ENCODE measurements at places on chromosomes 16 and 17. TPM values are rescaled to one million over a fixed set of nuclear protein-coding genes. Genes with fewer than 3 reads are reported as not detected.

GRCh38 chr16:87180069-87180468 lies 137.1 kb downstream of the C16orf95 start:
- DNase-seq: no peak

GRCh38 chr17:28711723-28712031 lies at the start of gene PROCA1:
PROCA1 (minus strand) TSS chr17:28711888; CDS start chr17:28711660, 228 bp downstream.
- DNase-seq: no peak

DNA sequence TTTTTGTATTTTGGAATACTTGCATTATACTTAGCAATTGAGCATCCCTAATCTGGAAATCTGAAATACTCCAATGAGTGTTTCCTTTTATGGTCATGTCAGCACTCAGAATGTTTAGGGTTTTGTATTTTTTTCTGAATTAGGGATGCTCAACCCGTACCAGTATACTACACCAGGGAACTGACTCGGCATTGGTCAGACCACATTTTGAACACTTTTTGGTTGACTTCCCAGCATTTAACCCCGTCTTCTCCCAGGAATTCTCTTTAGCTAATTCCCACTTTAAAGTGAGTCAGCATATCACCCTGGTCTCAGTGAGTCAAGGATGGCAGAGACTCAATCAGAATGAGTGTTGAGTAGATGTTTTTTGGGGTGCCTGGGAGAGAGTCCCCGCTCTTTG lies 177.9 kb downstream of the SPECC1 start:
- DNase-seq: no peak

Gene GINS2
- 20.5 TPM for polyA plus RNA-seq

GRCh38 chr17:54980375-54980774 lies 11.8 kb downstream of the STXBP4 start:
- no peak for DNase-seq

- no peak for DNase-seq
Observed at GRCh38 chr17:42531455-42532354, 4.3 kb upstream of the NAGLU start.

DNA sequence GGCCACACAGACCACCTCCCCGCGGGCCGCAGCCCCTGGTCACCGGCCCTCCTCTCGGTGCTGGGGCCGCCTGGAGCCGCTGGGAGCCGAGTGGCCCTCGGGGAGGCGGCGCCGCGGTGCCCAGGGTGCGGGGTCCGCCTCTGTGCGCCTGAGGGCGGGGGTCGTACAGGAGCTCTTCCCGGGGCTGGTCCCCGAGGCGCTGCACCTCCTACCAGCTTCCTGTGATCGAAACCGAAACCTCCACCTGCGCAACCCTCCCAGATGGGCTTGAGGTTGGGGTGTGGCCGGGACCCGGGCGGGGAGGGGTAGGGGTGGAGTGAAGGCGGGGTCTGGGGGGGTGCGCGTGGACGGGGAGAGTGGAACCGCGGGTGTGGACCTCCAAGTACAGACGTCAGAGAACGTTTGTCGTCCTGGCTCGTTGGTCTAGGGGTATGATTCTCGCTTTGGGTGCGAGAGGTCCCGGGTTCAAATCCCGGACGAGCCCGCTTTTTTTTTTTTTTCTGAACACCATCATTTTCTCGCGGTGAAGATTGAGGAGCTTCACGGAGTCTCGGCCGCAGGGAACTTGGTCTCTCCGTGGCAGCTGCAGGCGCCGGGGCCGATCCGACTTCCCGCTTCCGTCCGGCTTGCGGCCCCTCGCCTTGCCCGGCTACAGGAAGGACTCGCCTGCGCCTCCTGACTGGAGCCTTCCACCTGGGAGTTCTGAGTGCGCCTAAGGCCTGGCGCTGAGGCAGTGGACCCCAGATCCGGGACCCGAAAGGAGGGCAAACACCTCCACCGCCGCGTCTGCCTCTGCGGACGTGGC lies 23.9 kb downstream of the ZNF213 start:
- DNase-seq: no peak

DNA sequence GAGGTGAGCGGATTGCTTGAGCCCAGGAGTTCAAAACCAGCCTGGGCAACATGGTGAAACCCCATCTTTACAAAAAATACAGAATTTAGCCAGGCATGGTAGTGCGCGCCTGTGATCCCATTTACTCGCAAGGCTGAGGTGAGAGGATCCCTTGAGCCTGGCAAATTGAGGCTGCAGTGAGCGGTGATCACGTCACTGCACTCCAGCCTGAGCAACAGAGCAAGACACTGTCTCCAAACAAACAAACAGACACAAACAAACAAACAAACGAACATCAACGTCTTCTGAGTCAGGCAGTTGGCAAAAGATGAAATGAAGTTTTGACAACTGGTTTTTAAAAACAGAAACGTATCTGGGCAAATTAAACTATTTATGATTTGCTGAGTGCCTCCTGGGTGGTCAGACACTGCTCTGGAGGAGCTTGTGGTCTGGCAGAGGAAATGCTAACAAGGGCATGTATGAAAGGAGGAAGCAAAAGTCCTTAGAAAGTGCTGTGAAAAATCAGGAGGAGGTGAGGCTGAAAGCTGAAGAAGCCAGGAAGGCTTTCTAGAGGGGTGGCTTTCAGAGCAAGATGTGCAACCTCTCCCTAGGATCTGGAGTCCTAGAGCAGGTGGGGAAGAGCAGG lies 10.2 kb upstream of the KRT20 start:
- no peak for DNase-seq

GRCh38 chr16:81752225-81752875 lies 26.7 kb upstream of the PLCG2 start:
- DNase-seq: no peak

Gene C1QTNF8
- 0.05 TPM for polyA plus RNA-seq

Gene WNK4
- polyA plus RNA-seq: 12.2 TPM

GRCh38 chr16:2468725-2469398 lies 2.2 kb upstream of the NTN3 start:
- no peak for DNase-seq

Gene GPR142
- 0.13 TPM for polyA plus RNA-seq

- no peak for DNase-seq
Observed at GRCh38 chr16:69106491-69107315, 1.2 kb downstream of the HAS3 start.

DNA sequence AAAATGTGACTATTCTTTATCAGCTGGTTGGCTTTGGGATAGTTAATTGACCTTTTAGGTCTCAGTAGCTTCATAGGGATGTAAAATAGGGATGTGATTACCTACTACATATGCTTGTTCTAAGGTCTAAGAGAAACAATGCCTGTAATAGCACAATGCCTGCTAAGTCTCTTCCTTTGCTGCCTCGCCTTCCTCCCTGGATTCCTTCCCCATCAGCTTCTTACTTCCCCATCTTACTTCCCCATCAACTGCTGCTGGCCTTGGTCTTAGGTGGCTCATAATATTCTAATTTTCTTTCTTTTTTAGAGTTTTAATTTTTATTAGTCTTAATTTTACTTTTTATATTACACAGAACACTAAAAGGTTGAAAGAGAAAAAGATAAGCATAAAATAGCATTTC lies 59.2 kb upstream of the GOT2 start:
- DNase-seq: no peak

Gene RNF227
- polyA plus RNA-seq: 5.7 TPM

Gene SLC12A3
- polyA plus RNA-seq: 36.4 TPM

DNA sequence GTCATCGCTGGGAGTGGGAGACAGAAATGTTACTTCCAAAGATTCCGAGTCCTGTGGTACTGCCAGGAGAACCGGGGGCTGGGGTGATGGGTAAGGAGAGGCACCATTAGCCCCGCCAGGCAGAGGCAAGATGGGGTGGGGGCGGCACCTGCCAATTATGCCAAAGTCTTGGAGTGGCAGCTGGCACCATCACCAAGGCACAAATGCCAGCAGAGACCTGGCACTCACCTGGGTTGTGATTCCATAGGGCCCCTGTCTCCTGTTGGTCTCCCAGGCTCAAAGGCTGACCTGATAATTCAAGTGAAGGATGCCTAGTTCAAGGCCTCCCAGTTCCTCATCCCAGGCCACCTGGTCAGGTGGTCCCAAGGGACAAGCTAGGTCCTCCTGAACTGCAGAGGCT lies 7.6 kb downstream of the NXPH3 start:
- no peak for DNase-seq

DNA sequence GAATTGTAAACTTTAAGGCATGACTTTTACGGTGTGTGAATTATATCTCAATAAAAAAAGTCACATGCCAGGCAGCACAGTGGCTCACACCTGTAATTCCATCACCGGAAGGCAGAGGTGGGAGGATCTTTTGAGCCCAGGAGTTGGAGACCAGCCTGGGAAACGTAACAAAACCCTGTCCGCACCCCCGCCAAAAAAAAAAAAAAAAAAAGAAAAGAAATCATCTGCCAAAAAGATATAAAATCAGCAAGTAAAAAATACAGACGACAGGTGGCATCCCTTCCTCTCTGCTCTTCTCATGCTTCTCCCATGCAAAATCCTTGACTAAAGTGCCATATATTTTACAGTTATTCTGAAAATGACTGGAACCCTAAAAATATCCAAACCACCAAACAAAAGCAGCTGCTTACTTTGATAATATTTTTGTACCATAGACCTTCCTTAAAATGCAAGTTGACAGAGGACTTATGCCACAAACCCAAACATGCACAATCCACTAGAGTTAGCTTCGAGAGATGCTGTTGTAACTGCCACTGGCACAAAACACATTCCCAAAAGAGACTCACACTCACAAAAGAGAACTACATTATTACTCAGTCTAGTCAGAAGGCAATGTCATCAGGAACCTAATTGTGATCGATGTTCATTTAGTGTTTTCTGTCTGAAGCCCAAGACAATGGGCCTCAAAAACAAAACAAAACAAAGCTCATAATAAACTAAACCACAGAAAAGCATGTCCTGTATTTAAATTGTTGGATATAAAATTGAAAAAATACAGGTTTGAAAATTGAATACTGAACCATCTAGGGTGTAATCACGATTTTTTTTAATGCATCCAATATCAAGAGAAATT lies 2.4 kb downstream of the CRLF3 start:
- no peak for DNase-seq

Gene KRT32
- polyA plus RNA-seq: not detected

DNA sequence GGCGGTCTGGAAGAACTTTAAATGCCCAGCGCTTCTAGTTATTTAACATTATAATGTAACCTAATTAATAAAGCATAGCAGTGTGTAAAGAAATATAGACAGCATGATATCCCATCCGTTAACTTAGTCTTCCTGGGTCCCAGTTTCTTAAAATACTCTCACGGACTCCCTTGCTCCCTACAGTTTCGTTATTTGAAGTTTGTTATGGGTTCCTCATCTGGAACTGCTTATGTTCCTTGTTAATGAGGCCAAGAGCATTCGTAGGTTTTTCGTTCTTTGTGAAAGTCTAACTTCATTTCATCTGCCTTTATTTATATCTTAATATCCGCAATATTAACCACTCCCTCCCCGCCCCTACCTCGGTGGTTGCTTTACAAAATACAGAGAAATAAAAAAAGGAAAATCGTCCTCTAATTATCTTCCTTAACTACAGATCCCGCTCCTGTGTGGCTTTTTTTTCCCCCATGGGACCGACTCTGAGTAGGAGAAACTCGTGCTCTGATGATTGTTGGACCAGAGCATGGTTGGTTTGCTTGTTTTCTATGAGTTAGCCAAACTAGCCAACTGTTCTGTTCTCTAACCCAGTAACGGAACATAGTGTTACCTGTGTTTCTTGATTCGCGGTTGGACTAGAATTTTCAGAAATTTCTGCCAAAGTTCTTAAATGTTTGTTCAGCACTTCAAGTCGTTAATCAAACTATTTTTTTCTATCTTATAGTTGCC lies 863 bp downstream of the ADPRM start:
- DNase-seq: no peak

- no peak for DNase-seq
Observed at GRCh38 chr16:72162105-72162692, 9.8 kb downstream of the PMFBP1 start.

- no peak for DNase-seq
Observed at GRCh38 chr17:38465391-38466345, 37.4 kb downstream of the ARHGAP23 start.

Gene KAT7
- polyA plus RNA-seq: 58.2 TPM

Gene MPP2
- 5.7 TPM for polyA plus RNA-seq

Gene TEX14
- polyA plus RNA-seq: 0.49 TPM

DNA sequence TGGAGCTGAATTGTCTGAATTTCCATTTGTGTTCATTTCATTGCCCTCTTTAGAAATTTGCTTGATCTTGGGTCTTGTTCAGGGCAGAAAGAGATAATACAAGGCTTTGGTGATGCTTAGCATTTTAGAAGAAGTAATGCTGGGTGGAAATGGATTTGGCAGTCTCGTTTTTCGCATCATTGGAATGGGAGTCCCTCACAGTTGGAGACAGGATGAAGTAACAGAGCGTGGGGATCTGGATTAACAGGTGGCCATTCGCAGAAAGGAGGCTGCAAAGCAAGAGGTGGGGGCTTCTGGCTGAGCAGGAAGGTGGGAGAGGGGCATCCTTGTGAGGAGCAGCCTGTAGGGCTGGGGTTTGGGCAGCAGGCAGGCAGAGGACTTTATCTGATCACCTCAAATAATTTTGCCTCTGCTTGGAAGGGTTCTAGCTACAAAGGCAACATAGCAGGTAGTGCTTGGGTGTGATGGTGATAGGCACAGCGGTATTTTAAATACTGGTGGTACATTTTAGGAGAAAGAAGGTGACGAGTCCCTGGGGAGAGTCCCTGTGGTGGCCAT lies 17.0 kb downstream of the KSR1 start:
- no peak for DNase-seq

GRCh38 chr16:89174877-89175276 lies 3.3 kb downstream of the CDH15 start:
- no peak for DNase-seq

- no peak for DNase-seq
Observed at GRCh38 chr17:81097943-81098308, 63.0 kb downstream of the BAIAP2 start.

Gene RARA
- 39.1 TPM for polyA plus RNA-seq

Gene ITGAD
- 0.27 TPM for polyA plus RNA-seq

- no peak for DNase-seq
Observed at GRCh38 chr16:28130099-28131088, 66.9 kb upstream of the GSG1L start.

- DNase-seq: no peak
Observed at GRCh38 chr16:25478476-25478875, 213.3 kb upstream of the HS3ST4 start.

GRCh38 chr17:8255499-8255898 lies 6.4 kb downstream of the PFAS start:
- DNase-seq: no peak
